Psoas muscle (tissue), 8 donors: ENCODE measurements at places on chromosomes 7 and 10.
A peak's percentile ranks its signal among the peaks of the same experiment; 100 is the strongest.

- DNase-seq = no peak
- H3K27me3 ChIP-seq = no peaks in the 10 kb centered on the region
- no peaks in the 10 kb centered on the region for H3K36me3 ChIP-seq
These were observed 103.3 kb downstream of the BBS9 start for GRCh38 chr7:33232632-33233145.

- H3K4me3 ChIP-seq = no peak overlapping the region
- peak; percentile 31 for DNase-seq
- H3K4me1 ChIP-seq = no peaks in the 10 kb centered on the region
- no peak overlapping the region for H3K27ac ChIP-seq
- no peaks in the 10 kb centered on the region for H3K27me3 ChIP-seq
- peaks cover 4% of the 10 kb centered on the region for H3K36me3 ChIP-seq
These were observed 95.5 kb downstream of the NKX6-2 start for GRCh38 chr10:132690401-132690800.

- H3K36me3 ChIP-seq = peaks cover 9% of the 10 kb centered on the region
- H3K27ac ChIP-seq = peak overlapping the region; percentile 99
- H3K27me3 ChIP-seq = no peaks in the 10 kb centered on the region
- H3K4me3 ChIP-seq = peak overlapping the region; percentile 90
- peaks cover 37% of the 10 kb centered on the region for H3K4me1 ChIP-seq
These were observed 498 bp downstream of the RHOBTB1 start for GRCh38 chr10:60943316-60944057.

DNA sequence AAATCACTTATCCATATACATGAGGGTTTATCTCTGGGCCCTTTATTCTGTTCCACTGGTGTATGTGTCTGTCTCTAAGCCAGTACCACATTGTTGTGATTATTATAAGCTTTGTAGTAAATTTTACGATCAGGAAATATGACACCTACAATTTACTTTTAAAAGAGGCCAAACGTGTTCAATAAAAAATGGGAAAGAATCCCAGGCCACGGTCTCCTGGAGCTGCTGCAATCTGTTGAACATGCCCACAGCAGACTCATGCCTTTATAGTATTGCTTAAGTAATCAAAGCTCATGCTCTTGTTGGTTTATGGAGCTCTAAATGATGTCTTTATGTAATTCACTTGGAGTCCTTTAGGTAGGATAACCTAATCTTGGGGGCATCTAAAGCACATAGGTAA lies 273.0 kb downstream of the ZMYND11 start:
- no peak for DNase-seq
- no peaks in the 10 kb centered on the region for H3K36me3 ChIP-seq
- no peaks in the 10 kb centered on the region for H3K4me1 ChIP-seq
- H3K4me3 ChIP-seq = no peak overlapping the region
- no peaks in the 10 kb centered on the region for H3K27me3 ChIP-seq

DNA sequence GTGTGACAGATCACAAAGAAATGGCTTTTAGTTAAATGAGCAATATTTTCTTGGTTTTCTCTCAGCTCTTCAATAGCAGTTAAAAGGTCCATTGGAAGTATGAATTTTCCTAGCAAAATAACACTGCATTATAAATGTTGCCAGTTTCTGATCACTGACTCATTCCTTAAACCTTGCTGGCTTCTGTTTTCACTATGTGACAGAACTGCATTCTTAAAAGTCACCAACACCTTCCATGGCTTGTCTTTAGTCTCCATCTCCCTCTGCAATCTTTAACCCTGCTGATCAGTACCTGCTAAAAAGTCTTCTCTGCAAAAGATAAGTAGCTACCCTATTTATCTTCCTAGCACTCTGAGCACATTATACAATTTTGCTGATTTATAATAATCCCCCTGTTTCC lies 405.0 kb upstream of the LRRN3 start:
- H3K27ac ChIP-seq = no peak overlapping the region
- H3K4me3 ChIP-seq = no peak overlapping the region
- no peaks in the 10 kb centered on the region for H3K36me3 ChIP-seq
- no peak for DNase-seq

- DNase-seq = no peak
- H3K4me1 ChIP-seq = no peaks in the 10 kb centered on the region
- no peaks in the 10 kb centered on the region for H3K27me3 ChIP-seq
- no peak overlapping the region for H3K27ac ChIP-seq
These were observed 33.1 kb downstream of the NUDT1 start for GRCh38 chr7:2275101-2275500.

DNA sequence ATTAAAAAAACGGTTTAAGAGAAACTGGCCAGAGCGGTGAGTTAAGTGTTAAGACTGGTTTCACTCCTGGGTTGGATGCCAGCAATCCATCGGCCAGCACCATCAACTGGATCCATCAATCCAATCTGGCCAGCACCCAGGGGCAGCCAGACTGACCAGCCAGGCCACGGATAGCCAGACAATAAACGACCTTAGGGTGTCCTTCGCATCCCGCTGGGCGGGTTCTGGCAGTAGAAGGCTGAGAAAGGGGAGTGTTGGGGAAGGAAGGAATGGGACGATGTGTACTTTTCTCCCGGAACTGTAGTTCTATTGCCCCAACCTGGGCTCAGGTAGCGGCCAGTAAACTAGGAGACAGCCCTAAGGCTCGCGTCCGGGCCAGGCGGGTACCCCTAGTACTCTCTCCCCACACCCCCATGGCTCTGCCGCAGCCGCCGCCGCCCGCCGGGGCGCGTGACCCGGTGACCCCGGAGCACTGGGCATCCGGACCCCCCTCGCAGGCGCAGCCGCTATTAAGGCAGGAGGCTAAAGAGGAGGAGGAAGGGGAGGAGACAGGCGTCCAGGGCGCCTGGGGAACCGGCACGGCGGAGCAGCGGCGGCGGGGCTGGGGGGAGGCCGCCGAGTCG lies at the start of gene CASD1:
TSS of gene CASD1 (plus strand) at position 546 of the 623 bp plus-strand sequence. CDS start 276 bp downstream, outside the sequence.
- peak within 1 kb of the TSS; percentile 97 for H3K27ac ChIP-seq
- DNase-seq = peak; percentile 19
- H3K4me3 ChIP-seq = peak within 1 kb of the TSS; percentile 98
- H3K36me3 ChIP-seq = no peaks in the 10 kb centered on the region

GRCh38 chr7:11858026-11858425 lies 26.0 kb upstream of the THSD7A start:
- H3K27me3 ChIP-seq = no peaks in the 10 kb centered on the region
- no peak overlapping the region for H3K27ac ChIP-seq
- H3K4me1 ChIP-seq = no peaks in the 10 kb centered on the region
- DNase-seq = no peak

DNA sequence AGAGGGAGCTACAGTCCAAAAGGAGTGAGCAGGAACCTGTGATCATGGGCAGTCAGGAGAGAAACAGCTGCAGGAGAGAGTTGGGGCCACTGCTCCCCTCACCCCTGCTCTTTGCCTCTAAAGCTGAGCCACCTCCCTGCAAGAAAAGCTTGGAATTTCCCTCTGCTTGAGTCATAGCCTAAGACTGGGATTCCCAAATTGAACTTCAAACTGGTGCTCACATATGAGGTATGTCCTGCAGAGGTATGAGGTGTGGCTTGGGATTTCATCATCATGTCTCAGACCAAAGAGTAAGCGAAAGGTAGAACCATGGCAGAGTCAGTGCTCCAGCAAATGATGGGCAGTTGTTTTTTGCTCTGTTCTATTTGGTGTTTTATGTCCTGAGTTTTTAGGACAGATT lies 237.1 kb upstream of the NRP1 start:
- H3K27me3 ChIP-seq = no peaks in the 10 kb centered on the region
- no peak overlapping the region for H3K4me3 ChIP-seq
- no peak for DNase-seq
- H3K36me3 ChIP-seq = no peaks in the 10 kb centered on the region
- H3K27ac ChIP-seq = no peak overlapping the region

GRCh38 chr7:149281508-149282330 lies 19.7 kb downstream of the ZNF783 start:
- H3K27me3 ChIP-seq = no peaks in the 10 kb centered on the region
- no peak for DNase-seq
- H3K4me3 ChIP-seq = no peak overlapping the region
- H3K36me3 ChIP-seq = peaks cover 3% of the 10 kb centered on the region
- no peak overlapping the region for H3K27ac ChIP-seq
- peaks cover 4% of the 10 kb centered on the region for H3K4me1 ChIP-seq

DNA sequence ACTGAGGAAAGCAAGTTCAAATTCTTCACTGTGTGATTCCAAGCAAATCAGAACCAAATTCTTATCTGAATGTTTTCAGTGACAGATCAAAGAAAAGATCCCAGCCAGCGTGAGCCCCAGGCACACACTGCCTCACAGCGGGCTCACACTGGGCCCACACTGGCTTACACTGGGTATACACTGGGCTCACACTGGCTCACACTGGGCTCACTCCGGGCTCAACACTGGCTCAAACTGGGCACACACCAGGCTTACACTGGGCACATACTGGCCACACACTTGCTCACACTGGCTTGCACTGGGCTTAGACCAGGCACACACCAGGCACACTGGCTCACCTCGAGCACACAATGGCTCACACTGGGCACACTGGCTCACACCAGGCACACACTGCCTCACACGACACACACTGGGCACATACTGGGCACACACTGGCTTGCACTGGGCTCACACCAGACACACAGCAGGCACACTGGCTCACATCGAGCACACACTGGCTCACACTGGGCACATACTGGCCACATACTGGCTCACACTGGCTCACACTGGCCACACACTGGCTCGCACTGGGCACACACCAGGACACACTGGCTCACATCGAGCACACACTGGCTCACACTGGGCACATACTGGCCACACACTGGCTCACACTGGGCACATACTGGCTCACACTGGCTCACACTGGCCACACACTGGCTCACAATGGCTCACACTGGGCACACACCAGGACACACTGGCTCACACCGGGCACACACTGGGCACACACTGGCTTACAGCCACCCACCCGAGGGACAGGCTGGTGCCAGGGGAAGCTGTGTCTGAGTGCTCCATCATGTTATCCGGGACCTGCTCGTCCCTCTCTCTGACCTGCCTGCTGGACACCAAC lies 156.3 kb downstream of the PTPRN2 start:
- no peak for DNase-seq
- no peak overlapping the region for H3K4me3 ChIP-seq
- no peaks in the 10 kb centered on the region for H3K4me1 ChIP-seq
- no peaks in the 10 kb centered on the region for H3K36me3 ChIP-seq
- H3K27me3 ChIP-seq = no peaks in the 10 kb centered on the region
- no peak overlapping the region for H3K27ac ChIP-seq

- DNase-seq = no peak
- H3K36me3 ChIP-seq = no peaks in the 10 kb centered on the region
- no peak overlapping the region for H3K27ac ChIP-seq
- no peaks in the 10 kb centered on the region for H3K27me3 ChIP-seq
- H3K4me1 ChIP-seq = no peaks in the 10 kb centered on the region
These were observed 363.0 kb downstream of the SH2D4B start for GRCh38 chr10:80900661-80901060.

DNA sequence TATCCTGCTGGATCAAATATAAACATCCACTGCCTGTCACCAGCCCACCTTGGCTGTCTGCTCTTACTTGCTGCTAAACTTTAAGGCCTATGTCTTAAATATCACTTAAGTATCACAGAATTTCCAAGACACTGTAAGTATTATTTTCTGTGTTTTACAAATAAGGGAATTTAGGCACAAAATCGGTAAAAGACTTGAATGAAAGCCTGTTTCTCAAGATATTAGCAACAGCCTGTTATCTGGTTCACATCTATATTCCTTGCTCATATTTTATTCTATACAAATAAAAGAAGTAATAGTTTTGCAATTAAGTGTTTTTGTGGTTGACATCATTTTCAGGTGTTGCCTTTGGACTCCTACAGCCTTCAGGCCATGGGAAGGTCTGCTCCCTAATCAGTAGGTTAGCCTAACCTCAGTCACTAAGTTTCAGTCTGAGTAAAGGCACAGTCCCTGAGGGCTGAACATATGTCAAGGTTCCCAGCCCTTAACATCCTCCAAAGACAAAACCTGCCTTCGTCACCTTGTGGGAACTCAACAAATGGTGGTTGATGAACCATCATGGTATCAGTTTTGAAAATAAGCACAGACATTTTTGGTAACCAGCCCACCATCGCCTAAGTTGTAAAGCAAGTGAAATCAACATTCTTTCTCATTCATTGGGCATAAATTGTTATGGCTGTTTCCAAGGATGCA lies 127.1 kb downstream of the CREB5 start:
- no peaks in the 10 kb centered on the region for H3K27me3 ChIP-seq
- no peak overlapping the region for H3K27ac ChIP-seq
- no peak for DNase-seq
- no peak overlapping the region for H3K4me3 ChIP-seq
- no peaks in the 10 kb centered on the region for H3K36me3 ChIP-seq
- no peaks in the 10 kb centered on the region for H3K4me1 ChIP-seq
